HT-29 (cell line): ENCODE measurements at places on chromosomes 4 and X.
A peak's percentile ranks its signal among the peaks of the same experiment; 100 is the strongest.

DNA sequence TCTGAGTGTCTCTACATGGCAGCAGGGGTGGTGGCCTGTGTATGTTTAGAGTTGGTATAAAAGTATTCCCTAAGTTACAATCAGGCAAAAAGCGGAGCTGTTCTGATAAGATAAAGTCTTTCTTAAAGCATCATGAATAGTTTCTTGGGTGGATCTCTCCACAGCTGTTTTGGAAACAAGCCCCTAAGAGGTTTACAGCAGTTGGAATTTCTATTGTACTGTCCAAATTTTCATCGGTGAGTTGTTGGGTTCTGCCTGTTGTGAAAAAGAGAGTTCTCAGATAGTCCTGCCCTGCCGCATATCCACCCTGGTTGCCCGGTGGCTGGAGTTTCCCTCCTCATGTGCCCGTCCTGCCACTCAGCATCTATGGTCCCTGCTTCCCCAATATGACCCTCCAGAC lies 50.1 kb downstream of the C4orf51 start:
- DNase-seq, result no peak

GRCh38 chr4:176335421-176335820 lies 15.7 kb downstream of the SPCS3 start:
- DNase-seq, result no peak

GRCh38 chr4:173539986-173540385 lies 10.0 kb upstream of the HAND2 start:
- DNase-seq, result no peak

- DNase-seq, result peak; percentile 23
Measured at GRCh38 chrX:117645639-117646038, 471.0 kb downstream of the KLHL13 start.

- no peak for DNase-seq
Measured at GRCh38 chr4:16585053-16585452, 313.4 kb downstream of the LDB2 start.
